ENCODE measurements at places on chromosomes 2 and 18. TPM values are rescaled to one million over a fixed set of nuclear protein-coding genes. Genes with fewer than 3 reads are reported as not detected.

DNA sequence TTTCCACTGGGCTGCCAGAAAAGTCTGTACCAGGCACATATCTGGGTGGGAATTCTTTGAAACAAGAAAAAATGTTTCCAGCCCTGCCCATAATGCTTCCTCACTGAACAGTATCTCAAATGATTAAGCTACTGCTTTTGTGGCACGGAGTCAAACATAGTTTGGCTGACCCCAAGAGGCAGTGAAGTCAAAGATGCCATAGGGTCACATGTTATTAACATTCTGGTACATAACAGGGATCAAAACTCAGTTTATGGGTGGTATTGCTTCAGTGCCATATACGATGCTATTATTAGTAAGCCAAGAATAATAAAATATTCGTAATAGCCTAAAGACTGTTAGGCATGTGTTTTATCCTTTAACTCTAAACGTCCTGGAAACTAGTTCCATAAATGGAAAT is 112.4 kb downstream of the FEZ2 start:
- no peak for DNase-seq

- no peak for DNase-seq
These were observed 37.5 kb upstream of the SH3RF3 start for GRCh38 chr2:109091526-109091925.

DNA sequence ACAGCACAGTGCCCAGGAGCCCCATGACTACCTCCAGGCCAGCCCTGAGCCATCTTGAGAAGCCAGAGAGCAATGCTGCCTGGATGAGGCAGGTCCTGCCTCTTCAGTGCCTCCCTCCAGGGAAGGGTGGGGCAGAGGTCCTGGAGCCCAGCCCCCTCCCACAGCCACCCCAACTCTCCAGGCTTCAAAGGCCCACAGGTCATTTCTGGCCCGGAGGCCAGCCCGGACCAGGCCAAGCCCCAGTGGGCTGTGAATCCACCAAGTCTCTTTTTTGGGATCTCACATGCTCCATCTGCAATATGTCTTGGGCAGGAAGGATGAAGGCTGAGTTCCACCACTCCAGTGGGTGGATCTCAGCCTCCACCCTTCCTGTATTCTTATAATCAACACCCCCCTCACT is 36.7 kb downstream of the SDC1 start:
- DNase-seq = no peak

- DNase-seq = no peak
These were observed 282.8 kb downstream of the AGPS start for GRCh38 chr2:177675350-177675821.

- DNase-seq = peak; percentile 80
These were observed at the start of gene ANKMY1 for GRCh38 chr2:240557808-240558207. Gene ANKMY1, minus strand, starts transcription at chr2:240557988. Its CDS starts 653 bp downstream, at chr2:240557335.

DNA sequence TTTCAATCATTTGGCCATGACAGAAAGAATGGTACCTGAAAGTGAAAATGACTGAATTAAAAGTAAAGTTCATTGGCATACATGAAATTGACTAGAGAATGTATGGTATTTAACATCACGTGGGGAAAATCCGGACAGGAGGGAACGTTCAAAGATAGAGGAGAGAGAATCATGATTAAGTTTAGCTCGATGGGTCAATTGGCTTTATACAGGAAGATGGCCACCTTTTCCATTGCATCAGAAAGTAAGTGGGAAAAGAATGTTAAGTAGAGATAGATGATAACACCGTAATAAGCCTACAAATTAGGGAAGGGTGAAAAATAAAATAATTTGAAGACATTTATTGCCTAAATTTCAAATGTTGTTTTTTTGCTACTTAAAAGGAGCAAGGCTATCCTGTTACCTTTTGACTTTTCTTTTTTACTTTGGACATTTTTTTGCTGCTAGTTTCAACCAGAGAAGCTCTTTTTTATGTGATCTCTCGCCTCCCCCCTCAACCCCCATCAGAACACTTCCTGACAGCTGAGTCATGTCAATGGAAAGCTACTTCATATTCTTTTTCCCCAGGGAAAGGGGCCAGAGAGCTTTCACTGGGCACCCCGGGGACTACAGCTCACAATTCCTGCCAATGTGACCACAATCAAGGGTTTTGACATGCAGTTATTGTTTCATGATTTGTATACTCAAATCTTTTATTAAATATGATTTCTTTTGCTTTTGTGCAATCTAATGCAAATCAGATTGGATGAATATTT is 767 bp upstream of the CCDC102B start:
- DNase-seq = no peak

DNA sequence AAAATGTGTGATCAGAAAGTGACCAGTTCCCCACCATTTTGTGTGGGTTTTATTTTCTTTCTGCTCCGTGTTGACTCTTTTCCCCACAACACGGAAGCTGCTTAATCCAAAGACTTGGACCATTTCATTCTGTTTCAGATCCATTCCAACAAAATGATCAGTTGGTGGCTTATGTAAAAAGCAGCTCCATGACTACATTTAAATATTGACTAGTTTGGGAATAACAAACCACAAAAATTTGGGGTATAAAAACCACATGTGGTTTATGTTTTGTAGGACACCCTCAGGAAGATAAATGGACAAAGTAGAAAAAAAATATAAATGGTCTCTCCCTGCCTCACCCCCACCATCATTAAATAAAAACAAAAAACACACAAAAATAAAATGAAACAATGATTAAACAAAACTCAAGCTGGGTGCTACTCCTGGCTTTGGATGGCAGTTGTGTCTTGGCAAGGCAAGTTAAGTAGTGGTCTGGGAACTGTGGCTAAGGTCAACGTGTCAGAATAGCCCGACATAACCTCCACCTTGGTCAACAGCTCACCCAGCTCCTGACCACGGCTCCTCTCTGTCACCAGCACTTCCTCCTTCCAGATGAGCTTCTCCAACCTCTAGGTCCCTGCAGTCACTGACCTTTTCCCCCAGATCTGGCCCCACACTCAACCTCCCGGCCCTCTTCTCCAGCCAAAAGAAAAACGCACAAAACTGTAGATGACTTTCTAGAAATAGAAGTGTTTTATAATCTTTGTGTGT is 12.8 kb upstream of the WIPF1 start:
- DNase-seq = no peak

DNA sequence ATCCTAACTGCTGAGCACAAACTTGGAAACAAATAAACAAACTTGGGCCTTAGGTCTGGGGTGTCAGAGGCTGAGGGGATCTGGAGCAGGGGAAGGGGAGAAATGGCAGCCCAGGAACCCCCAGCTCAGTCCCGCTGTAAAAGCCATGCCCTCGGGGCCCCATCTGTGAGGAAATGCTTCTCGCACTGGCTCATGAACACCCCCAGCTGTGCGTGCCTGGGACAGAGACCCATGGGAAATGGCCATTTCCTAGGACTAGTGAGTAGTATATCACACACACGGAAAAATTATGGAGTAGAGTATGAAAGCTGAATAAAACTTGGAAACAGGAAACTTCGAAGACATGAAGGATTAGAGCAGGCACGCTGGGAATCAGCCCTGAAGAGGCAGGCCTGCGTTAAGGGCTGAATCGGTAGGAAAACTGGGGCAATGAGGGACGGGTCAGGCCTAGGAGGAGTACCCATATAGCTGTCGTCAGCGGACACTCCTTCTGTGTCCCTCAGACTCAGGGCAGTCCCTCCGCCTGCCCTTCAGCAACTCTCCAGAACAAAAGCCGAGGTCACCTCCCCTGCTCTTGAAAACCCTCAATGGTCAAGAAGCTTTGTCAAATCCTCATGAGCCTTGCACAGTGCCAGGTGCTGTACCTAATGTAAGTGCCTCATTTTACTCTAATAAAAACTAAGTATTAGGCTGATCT is 120.8 kb upstream of the ODC1 start:
- no peak for DNase-seq

DNA sequence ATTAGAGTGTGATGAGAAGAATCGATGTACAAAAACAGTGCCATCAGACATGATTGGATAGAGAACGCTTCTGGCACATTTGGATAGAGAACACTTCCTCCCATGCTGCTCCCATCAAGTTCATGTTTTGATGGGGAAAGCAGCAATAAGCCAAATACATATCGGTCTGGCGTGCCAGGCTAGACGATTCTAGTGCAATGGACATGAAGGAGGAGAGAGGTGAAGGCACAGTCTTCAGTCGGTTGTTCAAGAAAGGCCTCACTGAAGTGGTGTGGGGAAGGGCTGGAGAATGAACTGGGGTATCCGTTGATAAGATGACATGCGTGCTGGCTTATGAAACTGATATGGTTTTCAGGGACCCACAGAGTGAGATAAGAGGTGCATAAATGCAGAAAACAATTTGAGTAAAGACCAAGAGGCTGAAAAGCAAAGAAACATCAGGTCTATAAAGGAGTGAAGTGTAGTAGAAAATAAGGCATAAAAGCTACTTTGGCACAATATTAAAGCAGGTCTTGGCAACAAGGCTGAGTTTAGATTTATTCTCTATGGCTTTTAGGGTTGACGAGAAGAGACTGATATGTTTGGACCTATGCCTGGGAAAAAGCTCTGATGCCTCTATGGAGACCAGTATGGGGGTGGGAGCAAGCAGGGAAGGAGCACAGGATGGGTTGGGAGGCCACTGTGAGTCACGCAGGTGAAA is 117.6 kb upstream of the PIEZO2 start:
- no peak for DNase-seq

DNA sequence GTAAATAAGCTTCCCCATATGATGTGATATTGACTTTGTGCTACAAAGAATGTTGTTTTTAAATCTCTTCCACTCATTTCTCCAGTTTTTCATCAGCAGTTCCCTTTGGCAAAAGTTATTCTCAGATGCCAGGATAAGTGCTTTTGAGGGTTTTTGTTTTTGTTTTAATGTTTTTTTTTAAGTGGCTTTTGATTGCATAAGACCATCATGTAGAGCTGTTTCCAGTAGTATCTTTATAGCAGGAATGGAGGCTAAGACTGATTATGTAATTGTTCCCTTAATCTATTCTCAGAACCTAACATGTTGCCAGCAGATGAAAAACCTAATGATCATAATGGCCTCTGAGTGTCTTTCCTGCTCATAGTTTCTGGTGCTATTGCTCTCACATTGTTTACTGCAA is 77.9 kb downstream of the CABLES1 start:
- DNase-seq = no peak

DNA sequence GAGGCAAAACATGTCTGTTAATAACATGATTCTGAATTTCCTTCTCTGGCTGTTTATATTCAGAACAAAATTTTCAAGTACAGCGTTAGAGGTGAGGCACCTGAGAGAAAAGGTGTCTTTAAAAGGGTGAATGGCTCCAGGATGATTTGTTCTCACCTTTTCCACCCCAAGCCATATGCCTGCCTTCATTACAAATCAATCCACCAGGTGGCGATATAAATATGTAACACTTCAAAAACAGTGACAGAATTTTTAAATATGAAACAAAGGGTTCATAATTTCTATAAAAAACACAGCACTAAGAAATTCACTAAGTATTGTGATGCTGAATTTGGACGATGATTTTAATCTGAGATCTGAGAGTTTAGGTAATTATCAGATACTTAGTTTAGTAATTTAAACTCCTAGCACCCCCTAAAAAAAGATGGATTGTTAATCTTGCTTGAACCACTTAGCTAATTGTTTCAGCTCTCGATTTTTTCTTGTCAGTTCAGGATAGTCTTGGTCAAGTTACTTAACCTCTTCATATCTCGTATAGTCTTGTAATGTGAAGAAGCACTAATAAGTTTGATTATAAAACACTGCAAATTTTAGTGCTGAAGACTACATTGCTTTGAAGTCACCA is 528.8 kb downstream of the CPS1 start:
- DNase-seq = no peak

DNA sequence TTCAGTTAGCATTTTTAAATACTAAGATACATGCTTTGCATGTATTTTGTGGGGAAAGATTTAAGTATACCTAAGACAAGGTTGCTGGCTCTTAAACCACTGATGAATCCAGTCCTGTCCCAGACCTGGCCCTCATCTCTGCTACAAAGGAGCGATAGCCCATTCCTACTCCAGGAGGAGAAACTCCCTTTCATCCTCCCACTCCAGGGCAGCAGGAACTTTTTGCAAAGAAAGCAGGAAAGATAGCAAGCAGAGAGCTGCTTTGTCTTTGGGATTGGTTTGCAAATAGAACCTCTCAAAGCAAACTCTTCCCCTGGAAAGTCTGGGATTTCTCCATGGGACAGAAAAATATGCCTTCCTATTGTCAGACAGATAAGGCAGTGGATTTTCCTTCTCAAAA is 43.6 kb upstream of the COPS8 start:
- DNase-seq = no peak

DNA sequence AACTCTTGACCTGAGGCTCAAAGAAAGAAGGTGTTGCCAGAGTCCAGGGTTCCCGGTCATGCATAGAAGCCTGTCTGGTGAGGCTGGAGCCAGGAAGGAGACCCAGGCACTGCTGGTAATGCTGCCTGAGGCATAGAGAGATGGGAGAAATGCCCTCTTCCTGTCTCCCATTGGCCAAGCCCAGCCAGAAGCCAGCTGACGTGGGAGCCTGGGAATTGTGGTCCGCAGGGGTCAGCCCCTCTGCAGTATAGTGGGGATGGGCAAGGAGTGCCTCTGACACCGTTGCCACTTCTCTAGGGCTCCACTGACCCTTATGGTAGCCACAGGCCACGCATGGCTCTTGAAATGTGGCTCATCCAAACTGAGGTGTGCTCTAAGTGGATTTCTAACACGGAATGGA is 95.7 kb downstream of the CTIF start:
- no peak for DNase-seq

- DNase-seq = no peak
These were observed 3.5 kb downstream of the TMEM200C start for GRCh38 chr18:5891854-5892215.

GRCh38 chr2:30628341-30628740 is 178.9 kb downstream of the CAPN13 start:
- DNase-seq = no peak

- DNase-seq = no peak
These were observed 93.8 kb downstream of the CMPK2 start for GRCh38 chr2:6771634-6772611.

DNA sequence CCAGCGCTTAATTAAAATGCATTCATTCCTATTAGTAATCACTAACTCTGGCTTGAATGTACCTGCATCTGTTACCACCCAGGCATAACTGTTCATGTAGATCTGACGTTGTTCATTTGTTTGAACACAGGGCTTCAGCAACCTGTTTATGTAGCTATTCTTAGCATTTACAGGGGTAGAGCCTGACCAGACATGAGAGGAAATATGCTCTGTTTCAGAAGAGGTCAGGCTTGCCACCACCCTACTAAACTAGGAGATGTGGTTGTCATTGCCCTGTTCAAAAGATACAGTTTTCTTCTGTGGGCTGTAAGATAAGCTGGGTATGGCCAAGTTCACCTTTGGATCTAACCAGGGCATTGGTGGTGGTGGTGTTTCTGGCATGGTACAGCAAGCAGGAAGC is 8.8 kb downstream of the MGAT5 start:
- no peak for DNase-seq

The SMYD1 gene
- 0.16 TPM for total RNA-seq

The ANKRD29 gene
- total RNA-seq = 0.24 TPM

The SCN3A gene
- 0.23 TPM for total RNA-seq

The KIAA2012 gene
- not detected for total RNA-seq

The GAD1 gene
- 0.23 TPM for total RNA-seq

The CCDC178 gene
- total RNA-seq = 0.51 TPM

The ABCB11 gene
- 0.03 TPM for total RNA-seq

The POTEC gene
- 0.32 TPM for total RNA-seq

The HJURP gene
- total RNA-seq = not detected

The MALL gene
- total RNA-seq = 2.7 TPM

The ALPG gene
- not detected for total RNA-seq

The ST6GAL2 gene
- 1.0 TPM for total RNA-seq

All from pancreas (tissue), 10 donors.